Stimulated activated CD8-positive, alpha-beta memory T cell treated with anti-CD3 and anti-CD28 coated beads, Interleukin-7, amount 100 ng/mL, for 1 hour (primary cell): ENCODE measurements at places on chromosomes 1 and 21.

GRCh38 chr1:107785496-107786202 is 179.3 kb downstream of the VAV3 start:
- DNase-seq = no peak

DNA sequence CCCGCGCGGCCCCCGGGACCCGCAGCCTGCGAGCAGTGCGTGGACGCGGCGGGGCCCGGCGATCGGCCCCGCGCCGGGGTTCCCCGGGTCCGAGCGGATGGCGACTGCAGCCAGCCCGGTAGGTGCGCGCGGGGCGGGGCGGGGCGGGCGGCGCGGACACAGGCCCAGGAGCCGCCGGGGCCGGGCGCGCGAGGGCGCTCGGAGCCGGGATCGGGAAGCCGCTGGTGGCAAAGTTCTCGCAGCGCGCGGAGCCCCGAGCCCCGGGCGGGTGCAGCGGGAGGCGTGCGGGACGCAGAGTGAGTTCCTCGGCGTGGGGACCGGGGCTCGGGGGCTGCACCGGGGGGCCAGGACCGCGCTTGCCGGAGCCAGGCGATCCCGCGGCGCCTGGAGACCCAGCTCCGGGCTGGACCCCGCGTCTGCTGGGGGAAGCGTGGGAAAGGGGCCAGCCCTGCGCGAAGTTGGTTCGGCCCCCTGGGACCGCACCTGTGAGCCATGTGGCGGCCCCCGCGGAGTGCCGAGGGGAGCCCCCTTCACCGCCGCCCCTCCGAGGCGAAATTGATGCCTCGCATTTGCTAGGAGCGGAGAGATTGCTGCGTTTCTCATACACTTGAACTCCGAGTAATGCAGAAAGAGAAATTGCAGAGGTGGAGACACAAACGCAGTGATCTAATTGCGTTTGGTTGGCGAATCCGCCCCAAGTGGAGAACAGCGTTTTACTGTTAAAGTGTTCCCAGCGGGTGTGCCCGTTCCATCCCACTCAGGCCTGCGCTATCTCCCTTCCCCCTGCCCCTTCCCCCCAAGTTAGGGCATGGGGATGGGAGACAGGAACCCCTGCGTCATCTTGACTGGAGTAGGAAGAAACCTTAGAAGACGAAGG is 228.9 kb upstream of the TMEM51 start:
- no peak for DNase-seq

GRCh38 chr21:39316729-39317128 is 3.3 kb upstream of the BRWD1 start:
- DNase-seq = no peak

- DNase-seq = no peak
Observed at GRCh38 chr1:99725996-99726395, 40.4 kb downstream of the FRRS1 start.

DNA sequence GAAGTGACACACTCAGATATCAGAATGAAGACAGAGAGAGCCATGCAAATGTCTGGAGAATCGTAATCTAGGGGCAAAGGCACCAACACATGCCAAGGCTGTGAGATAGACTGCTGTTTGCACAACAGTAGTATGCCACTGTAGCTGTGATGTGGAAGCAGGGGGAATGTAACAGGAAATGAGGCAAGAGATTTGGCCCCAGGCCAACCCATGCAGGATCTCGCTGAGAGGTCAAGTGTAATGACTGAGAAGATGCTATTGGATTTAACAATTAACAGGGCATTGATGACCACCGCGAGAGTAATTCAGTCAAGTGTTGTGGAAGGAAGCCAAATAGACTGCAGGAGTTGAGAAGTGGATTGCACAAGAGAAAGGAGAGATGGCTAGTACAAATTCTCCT is 107.3 kb upstream of the ST6GALNAC5 start:
- DNase-seq = no peak

GRCh38 chr1:94068999-94069918 is 51.7 kb downstream of the ABCA4 start:
- DNase-seq = no peak

- DNase-seq = no peak
Observed at GRCh38 chr1:215987092-215987875, 420.2 kb downstream of the KCTD3 start.

- no peak for DNase-seq
Observed at GRCh38 chr1:46523496-46524353, 27.7 kb downstream of the KNCN start.

DNA sequence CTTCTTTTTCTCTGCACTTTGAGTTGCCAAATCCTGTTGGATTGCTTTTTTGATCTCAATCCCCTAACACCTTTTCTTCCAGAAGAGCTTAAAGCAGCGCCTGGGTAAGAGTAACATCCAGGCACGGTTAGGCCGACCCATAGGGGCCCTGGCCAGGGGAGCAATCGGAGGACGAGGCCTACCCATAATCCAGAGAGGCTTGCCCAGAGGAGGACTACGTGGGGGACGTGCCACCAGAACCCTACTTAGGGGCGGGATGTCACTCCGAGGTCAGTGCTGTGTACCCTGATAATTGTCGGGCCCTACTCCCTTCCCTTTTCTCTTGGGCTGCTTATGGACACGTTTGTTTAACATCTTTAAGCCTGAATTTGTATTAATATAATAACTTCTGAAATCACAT is 8.3 kb downstream of the CHTOP start:
- no peak for DNase-seq

DNA sequence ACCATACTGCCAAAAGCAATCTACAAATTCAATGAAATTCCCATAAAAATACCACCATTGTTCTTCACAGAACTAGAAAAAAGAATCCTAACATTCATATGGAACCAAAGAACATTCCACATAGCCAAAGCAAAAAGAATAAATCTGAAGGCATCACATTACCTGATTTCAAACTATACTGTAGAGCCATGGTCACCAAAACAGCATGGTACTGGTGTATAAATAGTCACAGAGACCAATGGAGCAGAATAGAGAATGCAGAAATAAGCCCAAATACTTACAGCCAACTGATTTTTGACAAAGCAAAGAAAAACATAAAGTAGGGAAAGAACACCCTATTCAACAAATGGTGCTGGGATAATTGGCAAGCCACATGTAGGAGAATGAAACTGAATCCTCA is 6.2 kb upstream of the DEPDC1 start:
- DNase-seq = no peak

- no peak for DNase-seq
Observed at GRCh38 chr1:53601031-53601745, 137.8 kb downstream of the GLIS1 start.

- no peak for DNase-seq
Observed at GRCh38 chr1:54619749-54620148, 3.6 kb downstream of the FAM151A start.

GRCh38 chr1:74485622-74486021 is 26.8 kb downstream of the LRRC53 start:
- DNase-seq = no peak

GRCh38 chr1:150563340-150564038 is 14.3 kb downstream of the ADAMTSL4 start:
- no peak for DNase-seq

DNA sequence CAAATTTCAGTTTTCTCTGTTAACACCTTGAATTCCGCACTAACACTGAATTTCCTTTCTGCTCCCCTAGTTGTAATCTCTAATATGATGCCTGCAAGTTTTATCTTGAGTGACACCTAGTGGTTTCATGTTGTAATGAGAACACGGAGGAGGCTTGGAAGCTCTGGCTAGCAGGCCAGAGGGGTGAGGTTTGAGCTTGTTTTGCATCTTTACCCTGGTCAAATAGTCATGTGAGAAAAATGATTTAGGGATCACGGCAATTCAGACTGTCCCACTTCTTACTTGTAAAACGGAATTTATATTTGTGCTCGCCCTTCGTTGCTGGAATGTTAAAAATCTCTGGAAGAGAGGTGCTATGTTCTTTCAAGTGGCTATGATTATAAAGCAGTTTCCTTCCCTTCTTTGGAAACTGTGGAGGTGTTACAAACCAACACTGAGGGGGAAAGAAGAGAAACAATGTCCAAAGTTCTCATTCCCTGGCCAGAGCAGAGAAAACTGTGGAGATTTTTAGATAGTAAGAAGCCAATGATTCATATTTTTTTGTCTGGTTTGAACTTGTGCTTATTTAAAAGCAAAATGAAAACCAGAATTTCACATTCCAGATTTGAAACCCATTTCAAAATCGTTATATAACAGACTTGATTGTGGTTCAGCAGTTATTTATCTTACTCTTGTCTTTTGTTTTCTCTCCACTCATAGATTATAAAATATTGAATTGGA is 5.3 kb upstream of the MROH9 start:
- DNase-seq = no peak

- DNase-seq = no peak
Observed at GRCh38 chr1:11229203-11229602, 33.1 kb downstream of the MTOR start.

- no peak for DNase-seq
Observed at GRCh38 chr1:222250376-222250775, 297.5 kb downstream of the HHIPL2 start.

- no peak for DNase-seq
Observed at GRCh38 chr1:76939817-76940216, 72.5 kb downstream of the ST6GALNAC5 start.

- no peak for DNase-seq
Observed at GRCh38 chr1:207073906-207074820, 14.5 kb upstream of the C4BPB start.

DNA sequence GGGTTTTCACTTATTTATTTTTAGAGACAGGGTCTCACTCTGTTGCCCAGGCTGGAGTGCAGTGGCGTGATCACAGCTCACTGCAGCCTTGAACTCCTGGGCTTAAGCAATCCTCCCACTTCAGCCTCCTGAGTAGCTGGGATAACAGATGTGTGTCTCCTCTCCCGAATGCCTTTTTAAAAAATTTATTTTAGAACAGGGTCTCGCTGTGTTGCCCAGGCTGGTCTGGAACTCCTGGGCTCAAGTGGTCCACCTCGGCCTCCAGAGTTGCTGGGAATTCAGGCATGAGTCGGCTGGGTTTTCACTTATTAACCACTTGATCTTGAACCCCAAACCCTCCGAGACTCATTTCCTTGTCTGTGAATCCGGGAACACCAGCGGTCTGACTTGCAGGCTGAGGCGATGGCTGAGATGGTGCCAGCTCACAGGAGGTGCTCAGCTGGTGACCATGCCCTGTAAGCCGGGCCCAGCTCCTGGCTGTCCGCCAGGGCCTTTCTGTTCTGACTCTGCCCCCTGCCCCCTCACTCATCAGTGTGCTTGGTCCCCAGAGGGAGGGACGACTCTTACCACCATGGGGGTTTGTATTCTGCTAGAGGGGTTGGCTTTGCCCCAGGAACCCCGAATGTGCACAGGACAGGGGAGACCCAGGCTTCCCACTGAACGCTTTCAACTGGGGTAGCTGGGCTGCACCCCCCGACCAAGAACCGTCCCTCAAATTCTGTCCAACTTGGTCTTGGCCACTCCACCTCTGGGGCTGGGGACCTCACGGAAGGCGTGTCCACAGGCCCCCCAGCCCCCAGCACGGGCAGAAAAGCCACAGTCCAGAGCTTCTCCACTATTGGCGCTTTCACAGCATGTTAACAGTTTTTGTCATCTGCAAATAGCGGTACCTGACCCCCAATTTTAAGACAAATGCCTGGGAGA is 22.5 kb downstream of the MMEL1 start:
- DNase-seq = no peak

DNA sequence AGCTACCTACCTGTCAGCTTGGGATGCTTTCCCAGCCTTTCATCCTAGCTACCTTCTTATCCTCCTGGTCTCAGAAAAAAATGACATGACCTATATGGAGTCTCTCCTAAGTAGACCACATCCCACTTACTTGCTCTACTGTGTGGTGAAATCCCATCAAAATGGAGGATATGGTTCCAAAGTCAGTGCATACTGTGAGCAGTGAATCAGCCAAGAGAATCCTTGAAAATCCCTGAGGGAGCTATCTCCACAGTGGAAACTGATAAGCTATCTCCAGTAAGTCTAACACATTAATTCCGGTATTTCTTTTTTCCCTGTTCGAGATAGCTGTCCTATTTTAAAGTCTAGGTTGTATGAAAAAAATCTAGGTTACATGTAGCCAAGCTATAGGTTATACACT is 189.7 kb downstream of the FGGY start:
- no peak for DNase-seq

GRCh38 chr1:61050541-61051442 is 31.6 kb upstream of the NFIA start:
- no peak for DNase-seq

DNA sequence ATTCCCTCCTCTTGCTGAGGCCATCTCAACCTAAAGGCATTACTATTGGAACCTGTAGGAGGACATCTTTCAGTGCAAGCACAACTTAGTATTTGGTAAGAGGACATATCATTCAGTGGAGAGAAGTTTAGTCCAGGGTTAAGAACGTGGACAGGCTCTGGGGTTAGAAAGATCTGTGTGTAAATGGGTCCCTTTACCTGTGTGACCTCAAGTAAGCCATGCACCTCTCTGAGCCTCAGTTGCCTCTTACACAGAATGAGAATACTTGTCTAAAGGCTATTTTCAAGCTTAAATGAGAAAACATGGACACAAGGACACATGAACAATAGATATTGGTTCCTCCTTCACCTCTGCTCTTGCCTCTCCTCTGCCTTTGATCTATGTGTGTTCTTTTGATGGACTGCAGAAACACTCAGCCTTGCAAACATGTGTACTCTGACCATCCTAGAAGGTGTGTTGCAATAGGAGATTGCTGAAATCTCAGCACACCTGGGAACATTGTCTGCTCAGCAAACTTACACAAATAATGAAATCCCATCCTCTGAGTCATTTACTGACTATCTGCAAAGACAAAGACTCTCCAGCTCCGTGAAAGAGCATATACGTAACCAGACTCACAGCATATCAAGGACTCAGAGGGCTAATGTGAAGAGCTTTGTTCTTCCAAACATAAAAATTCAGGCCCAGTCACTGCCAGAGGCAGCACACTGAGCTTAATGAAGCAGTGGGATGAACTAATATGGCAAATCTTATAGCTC is 143.8 kb downstream of the DAB1 start:
- no peak for DNase-seq

DNA sequence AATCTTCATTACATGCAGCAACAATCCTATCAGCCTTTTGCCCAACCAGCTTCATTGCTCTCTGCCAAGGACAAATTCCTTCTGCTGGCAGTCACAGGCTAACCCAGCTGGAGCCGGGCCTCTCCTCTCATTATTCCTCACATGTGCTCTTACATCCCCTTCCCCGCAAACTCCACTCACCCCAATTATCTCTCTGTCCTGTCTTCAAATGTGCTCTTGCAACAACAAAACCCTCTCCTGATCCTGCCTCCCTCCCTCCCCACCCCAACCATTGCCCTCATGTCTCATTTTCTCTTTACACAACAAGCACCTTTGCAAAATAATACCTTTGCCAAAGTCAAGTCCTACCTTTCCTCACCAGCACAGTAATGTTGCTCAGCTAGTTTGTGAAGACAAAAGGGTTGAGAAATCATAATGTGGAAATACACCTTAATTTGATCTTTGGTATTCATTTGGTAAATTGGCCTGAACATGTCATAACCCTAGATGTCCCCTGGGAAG is 36.0 kb upstream of the DHCR24 start:
- no peak for DNase-seq

DNA sequence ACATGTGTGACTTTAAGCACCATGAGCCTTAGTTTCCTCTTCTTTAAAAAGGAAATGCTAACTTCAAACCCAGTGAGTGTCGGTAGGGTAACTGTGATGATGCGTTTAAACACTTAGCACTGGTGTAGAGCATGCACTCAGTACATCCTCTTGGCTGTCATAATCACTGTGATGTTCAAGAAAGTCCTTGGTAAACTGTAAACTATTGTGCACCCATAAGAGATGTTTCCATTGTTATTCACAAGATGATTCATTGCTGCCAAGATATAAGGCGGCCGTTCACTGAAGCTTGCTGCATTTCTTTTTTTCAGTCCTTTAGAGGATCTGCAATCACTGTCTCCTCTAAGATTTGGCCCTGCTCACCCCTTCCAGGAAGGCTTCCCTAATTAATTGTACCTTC is 61.8 kb upstream of the DAB1 start:
- DNase-seq = no peak
